Panc1 (cell line): ENCODE measurements at places on chromosomes 16 and 17.

DNA sequence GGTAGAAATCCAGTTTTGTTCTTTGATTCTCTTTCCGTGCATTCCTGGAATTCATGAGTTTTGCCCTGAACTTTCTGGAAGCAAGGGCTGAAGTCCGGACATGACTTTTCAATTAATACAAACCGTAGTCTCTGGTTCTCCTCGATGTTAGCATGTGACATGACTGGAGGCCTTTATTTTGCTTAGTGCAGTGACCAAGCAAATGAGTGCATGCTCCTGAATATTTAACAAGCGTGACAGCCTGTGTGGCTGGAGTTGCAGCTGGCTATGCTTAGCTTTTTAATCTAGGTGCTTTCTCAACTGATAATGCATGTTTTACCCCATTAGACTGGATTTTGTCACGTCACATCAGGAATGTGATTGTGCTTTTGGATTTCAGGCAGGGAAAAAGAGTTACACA lies 302.1 kb downstream of the MAP2K6 start:
- H3K36me3 ChIP-seq: no peaks in the 10 kb centered on the region
- no peak overlapping the region for H3K4me3 ChIP-seq
- no peaks in the 10 kb centered on the region for H3K4me1 ChIP-seq
- H3K27ac ChIP-seq: no peak overlapping the region
- H3K27me3 ChIP-seq: no peaks in the 10 kb centered on the region
- no peak for DNase-seq

DNA sequence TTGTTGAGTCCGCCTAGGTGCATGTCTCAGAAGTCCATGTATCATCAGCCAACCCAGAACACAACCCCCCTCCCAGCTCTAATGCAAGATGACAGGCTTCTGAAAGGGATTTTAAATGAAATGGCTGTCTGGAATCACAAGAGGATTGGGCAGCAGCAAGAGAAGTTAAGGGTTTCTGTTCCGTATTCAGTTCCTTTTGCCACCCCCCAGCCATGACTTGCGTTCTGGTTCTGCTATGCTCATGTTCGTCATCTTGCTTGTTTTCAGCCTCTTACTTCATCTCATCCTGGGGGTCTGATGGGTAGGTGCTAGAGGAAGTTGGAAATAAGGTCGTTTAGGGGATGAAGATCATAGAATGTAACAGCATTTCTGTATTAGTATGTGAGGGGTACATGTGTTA lies 12.0 kb downstream of the MINK1 start:
- DNase-seq: no peak
- H3K36me3 ChIP-seq: no peaks in the 10 kb centered on the region
- H3K4me1 ChIP-seq: peaks cover 2% of the 10 kb centered on the region
- no peak overlapping the region for H3K4me3 ChIP-seq
- no peaks in the 10 kb centered on the region for H3K27me3 ChIP-seq

DNA sequence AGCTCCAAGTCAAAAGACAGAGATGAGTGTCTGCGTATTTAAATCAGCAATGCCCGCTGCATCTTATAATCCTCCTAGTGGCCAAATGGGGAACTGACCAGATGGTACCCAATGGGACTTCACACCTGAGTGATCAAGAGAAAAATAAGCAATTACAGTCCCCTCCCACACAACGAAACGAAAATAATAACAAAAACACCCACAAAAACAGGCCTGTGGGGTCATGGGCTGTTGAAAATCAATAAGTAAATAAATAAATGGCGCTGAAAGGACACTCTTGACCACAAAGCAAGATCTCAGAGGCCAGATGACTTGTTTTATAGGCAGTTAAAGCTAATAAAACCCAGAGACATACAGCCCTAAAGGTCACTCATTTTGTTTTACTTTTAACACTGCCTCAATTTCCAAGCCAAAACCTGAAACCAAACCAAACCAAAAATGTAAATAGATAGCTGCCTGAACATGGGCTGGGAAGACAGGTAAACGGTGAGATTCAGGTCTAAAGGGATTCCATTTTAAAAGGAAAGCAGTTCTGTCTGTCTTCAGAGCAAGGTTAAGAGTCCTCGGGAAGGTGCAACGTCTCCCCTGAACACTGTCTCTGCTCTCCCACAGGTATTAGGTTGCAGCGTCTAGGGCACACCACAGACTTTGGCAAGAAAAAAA lies 1.3 kb downstream of the ZNF821 start:
- H3K27me3 ChIP-seq: no peaks in the 10 kb centered on the region
- H3K36me3 ChIP-seq: no peaks in the 10 kb centered on the region
- peaks cover 6% of the 10 kb centered on the region for H3K4me1 ChIP-seq

DNA sequence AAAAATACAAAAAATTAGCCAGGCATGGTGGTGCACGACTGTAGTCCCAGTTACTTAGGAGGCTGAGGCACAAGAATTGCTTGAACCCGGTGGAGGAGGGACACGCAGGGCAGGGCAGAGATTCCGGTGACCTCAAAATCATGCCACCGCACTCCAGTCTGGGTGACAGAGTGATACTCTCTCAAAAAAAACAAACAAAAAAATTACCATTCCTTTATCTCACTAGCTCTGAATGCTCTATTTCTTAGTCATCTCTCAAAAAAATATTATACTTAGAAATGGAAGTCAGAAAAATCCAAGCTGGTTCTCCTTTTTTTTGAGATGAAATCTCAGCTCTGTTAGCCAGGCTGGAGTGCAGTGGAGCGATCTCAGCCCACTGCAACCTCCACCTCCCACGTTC lies 40.8 kb downstream of the SPOP start:
- H3K4me1 ChIP-seq: no peaks in the 10 kb centered on the region
- no peaks in the 10 kb centered on the region for H3K27me3 ChIP-seq
- H3K27ac ChIP-seq: no peak overlapping the region
- no peak for DNase-seq
- no peak overlapping the region for H3K4me3 ChIP-seq

- H3K36me3 ChIP-seq: no peaks in the 10 kb centered on the region
- no peak overlapping the region for H3K27ac ChIP-seq
- H3K4me1 ChIP-seq: no peaks in the 10 kb centered on the region
- DNase-seq: no peak
- H3K27me3 ChIP-seq: no peaks in the 10 kb centered on the region
- H3K4me3 ChIP-seq: peak overlapping the region; percentile 27; the same call in 1 of the 2 replicates
These were observed 82.2 kb downstream of the TNRC6C start for GRCh38 chr17:78040440-78041385.

- DNase-seq: no peak
- H3K27ac ChIP-seq: no peak overlapping the region
- H3K4me1 ChIP-seq: no peaks in the 10 kb centered on the region; the same call in 1 of the 2 replicates
- H3K36me3 ChIP-seq: no peaks in the 10 kb centered on the region
These were observed 22.1 kb downstream of the IRF8 start for GRCh38 chr16:85921026-85921425.

GRCh38 chr17:8952191-8952590 lies 13.3 kb downstream of the PIK3R5 start:
- no peaks in the 10 kb centered on the region for H3K36me3 ChIP-seq
- no peaks in the 10 kb centered on the region for H3K4me1 ChIP-seq
- peaks cover 4% of the 10 kb centered on the region for H3K27me3 ChIP-seq
- no peak overlapping the region for H3K4me3 ChIP-seq

- H3K4me3 ChIP-seq: no peak overlapping the region
- no peak overlapping the region for H3K27ac ChIP-seq
- H3K27me3 ChIP-seq: no peaks in the 10 kb centered on the region
- DNase-seq: no peak
- peaks cover 6% of the 10 kb centered on the region for H3K4me1 ChIP-seq
- no peaks in the 10 kb centered on the region for H3K36me3 ChIP-seq
These were observed 224.4 kb downstream of the PRKCA start for GRCh38 chr17:66526827-66527226.

DNA sequence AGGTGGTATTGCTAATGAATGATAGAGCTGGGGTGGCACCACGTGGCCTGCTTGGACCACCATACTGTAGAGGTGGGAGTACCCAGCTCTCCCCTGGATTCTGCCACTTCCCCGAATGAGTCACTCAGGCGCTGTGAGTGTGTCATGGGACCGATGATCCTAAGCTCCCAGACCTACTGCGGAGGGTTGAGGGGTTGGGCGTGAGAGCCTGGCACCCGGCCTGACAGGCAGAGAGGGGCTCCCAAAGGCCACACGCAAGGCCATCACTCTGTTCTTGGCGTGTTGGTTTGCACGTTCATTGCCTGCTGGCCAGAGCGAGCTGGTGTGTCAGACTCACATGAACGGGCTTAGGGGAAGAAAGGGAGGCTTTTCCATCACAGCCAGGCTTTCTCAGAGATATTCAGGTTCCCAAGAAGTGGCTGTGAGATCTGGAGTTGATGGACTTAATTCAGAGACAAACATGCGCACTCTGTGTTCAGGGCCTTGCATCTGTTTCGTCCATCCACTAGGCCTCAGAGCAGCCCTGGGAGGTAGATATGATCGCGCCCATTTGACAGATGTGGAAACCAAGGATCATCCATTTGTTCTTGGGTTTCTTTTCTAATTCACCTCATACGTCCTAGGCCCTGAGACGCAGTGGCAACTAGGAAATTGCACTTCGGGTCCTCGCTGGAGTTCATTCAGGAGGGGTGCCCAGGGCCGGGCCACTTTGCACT lies 41.4 kb downstream of the CMIP start:
- no peaks in the 10 kb centered on the region for H3K27me3 ChIP-seq
- peaks cover 40% of the 10 kb centered on the region for H3K4me1 ChIP-seq
- no peak overlapping the region for H3K4me3 ChIP-seq
- H3K27ac ChIP-seq: no peak overlapping the region
- H3K36me3 ChIP-seq: no peaks in the 10 kb centered on the region

DNA sequence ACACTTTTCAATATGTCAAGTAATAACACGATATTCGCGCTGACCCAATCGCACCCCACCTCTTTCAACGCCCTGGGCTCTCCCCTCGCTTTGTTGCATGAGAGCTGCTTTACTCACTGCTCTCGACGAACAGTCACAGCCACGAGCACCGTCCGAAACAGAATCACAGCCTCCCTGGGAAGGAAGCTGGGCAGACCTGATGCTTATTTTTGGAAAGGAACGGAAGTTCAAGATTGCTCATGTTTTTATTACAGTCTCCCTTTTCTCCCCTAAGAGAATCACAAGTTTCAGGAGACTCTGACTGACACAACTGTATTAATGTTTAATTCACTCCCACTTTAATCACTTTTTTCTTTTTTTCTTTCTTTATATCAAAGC lies 67.8 kb downstream of the ANKRD11 start:
- no peaks in the 10 kb centered on the region for H3K27me3 ChIP-seq
- no peak overlapping the region for H3K4me3 ChIP-seq
- no peaks in the 10 kb centered on the region for H3K36me3 ChIP-seq
- peak; percentile 66 for DNase-seq
- peaks cover 32% of the 10 kb centered on the region for H3K4me1 ChIP-seq

DNA sequence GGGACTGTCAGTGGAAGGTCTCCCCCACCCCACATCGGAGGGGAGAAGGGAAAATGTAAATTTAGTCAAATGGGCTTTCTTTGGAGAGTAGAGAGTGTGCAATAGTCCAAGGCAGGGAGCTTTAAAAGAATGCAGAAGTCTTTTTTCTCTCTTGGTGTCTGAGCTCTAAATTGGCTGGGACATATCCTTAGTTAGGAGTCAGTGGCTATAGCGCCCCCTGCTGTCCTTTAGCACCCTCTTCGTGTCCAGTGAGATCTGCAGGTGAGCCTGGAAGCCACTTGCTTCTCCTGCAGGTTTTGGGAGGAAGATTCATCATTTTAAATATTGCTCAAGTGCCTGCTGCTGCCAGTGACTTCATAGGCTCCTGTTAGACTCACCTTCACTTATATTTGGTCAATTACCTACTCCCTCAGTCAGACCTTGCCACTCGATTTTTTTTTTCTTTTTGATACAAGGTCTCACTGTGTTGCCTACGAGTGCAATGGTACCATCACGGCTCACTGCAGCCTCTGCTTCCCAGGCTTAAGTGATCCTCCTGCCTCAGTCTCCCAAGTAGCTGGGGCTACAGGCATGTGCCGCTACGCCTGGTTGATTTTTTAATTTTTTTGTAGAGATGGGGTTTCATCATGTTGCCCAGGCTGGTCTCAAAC lies 174.8 kb downstream of the PRKCB start:
- H3K27ac ChIP-seq: no peak overlapping the region
- no peaks in the 10 kb centered on the region for H3K4me1 ChIP-seq
- DNase-seq: peak; percentile 39
- H3K4me3 ChIP-seq: no peak overlapping the region
- H3K27me3 ChIP-seq: 0 out of 2 replicates have a peak, but pooled peaks cover 2% of the 10 kb centered on the region
- no peaks in the 10 kb centered on the region for H3K36me3 ChIP-seq

DNA sequence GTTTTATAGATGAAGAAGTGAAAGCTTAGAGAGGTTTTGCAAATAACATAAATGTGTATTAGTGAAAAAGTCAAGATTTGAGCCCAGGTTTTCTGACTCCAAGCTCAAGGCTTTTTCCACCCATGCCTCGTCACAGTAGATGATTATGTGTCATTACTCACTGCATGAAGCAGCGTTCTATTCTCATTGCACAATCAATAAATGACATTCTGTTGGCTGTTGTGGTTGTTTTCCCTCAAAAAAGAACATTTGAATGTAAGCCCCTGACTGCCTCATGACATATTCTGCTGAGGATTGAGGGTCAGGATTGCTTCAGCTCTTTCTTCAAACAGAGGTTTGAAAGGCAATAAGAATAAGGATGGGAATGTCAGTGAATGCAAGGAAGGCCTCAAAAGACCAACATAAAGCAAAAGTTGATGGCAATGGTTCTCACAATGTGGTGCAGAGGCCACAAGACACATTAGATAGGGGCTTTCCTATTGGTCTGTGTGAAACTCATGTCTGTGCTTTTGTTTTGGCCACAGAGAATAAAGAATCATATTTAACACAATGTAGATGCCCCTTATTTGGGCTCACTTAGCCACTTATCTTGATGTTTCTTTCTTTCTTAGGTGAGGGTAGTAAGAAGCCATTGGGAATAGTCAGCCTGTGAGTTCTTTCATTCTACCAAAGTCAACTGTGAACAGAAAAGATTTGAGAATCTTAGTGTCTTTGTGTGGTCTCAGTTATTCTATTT lies 5.4 kb upstream of the MMD start:
- no peak overlapping the region for H3K27ac ChIP-seq
- H3K4me1 ChIP-seq: peaks cover 11% of the 10 kb centered on the region
- DNase-seq: no peak
- H3K36me3 ChIP-seq: no peaks in the 10 kb centered on the region
- H3K4me3 ChIP-seq: no peak overlapping the region

DNA sequence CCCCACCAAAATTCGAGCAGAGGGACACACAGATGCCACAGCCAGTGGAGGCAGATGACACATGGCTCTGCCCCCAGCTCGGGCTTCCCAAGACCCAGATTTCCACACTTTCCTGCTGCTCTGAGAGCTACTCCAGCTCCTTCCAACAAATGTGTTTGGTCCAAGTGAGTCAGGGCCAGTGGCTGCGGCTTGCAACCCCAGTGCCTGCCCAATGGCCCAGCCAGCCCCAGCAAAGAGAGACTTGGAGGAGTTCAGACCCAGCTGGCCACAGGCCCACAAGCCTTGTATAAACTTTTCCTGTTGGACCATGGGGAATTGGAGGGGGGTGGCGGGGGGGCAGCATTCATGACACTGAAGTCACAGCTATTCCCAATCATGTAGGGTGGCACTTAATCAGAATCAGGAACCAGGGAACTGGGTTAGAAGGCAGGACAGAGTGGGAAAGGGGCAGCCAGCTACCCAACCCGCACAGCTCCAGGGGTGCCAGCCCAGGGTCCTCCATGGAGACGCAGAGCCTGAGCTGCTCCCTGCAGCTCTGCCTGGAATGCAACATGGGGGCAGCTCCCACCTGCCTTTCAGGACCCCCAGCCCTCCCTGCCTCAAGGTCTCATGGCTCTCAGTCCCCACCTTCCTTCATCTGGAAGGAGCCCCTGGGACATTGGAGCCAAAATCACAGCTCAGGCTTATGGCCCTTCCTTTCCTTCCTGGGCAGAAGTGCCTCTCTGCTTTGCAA lies 17.5 kb upstream of the C16orf78 start:
- H3K4me1 ChIP-seq: no peaks in the 10 kb centered on the region
- no peaks in the 10 kb centered on the region; the same call in 1 of the 2 replicates for H3K27me3 ChIP-seq
- no peak for DNase-seq
- no peaks in the 10 kb centered on the region for H3K36me3 ChIP-seq
- no peak overlapping the region for H3K27ac ChIP-seq
